ENCODE measurements at places on chromosomes 11 and 22.

- no peak for DNase-seq
Measured at GRCh38 chr22:17890245-17890671, 116.0 kb upstream of the BID start.

DNA sequence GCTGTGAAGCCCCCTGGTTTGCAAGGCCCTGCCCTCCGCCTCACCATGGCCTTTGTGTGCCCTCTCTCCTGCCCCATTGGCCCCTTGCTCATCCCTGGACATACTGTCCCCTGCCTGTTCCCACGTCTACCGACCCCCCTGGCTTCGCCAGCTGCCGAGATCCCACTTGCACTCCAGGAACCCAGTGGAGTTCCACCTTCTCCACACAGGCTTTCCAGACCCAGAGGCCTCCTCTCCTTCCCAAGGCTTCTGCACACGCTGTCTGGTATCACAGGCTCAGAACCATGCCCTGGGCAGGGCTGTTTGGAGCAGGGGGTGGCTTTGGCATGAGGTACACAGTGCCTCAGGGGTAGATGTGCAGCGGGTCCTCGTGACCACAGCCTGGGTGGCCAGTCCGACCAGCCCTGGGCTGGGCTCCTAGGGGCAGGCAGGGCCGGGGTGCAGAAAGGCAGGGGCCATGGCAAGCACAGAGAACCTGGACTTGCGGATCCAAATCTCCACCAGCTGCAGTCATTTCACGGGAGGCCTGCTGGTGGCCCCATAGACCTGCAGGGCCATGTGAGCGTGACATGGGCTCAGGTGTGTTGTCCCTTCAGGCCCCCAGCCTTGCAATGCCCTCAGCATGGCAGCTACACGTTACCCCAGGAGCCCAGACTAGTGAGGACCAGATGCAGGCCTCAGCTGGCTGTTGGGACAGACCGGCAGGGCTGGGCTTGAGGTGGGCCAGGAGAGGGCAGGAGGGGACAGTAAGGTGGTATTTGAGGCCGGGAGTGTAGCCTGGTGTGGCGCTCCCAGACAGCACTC is 9.5 kb downstream of the GRK2 start:
- DNase-seq: no peak

DNA sequence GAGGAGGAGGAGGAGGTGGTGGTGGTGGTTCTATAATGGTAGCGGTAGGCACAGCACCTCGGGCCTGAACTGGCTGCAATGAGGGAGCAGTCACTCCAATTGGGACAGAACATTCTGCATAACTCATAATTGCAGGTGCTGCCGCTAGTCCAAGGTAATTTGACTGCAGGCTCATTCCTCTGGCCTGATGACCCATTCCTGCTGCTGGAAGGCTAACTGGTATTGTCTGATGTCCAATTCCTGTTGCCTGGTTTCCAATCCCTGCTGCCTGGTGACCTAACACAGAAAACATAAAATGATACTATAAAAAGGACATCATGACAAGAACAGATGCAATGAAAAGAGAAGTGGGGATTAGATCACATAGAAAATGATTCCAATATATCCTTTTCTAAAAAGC is 7.9 kb upstream of the AGBL2 start:
- DNase-seq: no peak

DNA sequence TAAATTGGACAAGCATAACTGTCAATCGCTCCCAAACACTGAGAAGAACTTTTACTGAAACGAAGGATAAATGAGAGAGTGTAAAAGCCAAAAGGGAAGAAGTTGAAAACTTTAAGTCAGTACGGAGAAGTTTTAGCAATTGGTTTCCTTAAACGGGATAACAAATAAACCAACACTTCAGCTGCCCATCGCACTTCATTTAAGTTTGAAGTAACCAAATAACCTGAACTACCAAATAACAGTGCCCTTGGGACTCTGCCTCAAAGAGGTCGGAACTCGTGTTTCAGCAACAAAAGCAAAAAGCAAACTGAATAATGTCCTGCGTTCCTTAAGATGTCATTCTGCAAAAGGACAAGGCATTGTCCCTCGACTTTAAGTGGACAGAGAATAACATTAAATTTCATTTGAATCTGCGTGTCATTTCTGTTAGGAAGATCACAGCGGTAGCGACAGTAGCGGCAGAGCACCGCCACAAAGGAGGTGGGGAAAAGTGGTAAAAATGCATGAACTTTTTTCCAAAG is 127.0 kb upstream of the C11orf58 start:
- DNase-seq: no peak

All from T47D (cell line).